ENCODE measurements at places on chromosomes 2 and 18.

- no peak for DNase-seq
Observed at GRCh38 chr18:38023871-38024270, 458.3 kb upstream of the CELF4 start.

DNA sequence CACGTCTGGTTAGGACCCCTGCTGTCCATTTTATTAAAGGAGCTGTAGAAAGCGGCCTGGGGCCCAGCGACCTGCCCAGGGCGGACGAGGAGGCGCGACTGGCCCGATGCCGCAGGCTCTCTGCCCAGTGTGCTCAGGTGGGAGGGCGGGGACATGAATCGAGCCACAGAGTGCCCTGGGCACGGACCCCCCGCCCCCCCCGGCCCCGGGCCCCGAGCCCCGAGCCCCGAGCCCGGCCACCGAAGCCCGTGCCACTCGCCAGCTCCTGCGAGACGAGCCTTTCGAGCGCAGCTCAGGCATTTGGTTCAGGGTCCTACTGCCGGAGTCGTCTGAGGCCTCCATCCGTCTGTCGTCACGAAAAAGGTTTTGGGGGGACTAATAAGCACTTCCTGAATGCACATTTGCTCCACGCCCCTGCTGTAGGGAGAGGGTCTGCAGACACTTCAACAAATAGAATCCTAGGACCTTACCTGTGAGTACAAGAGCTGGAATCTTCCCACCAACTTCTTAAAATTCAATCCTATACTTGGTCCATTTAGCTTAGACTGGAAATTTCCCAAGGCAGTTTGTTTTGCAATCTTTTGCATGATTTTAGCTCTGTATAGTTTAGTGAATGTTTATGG, 602 bp upstream of the ADAM17 start:
- DNase-seq: no peak

GRCh38 chr2:101395545-101396315, 8.4 kb upstream of the CREG2 start:
- no peak for DNase-seq

GRCh38 chr2:114546531-114546930, 104.1 kb downstream of the DPP10 start:
- no peak for DNase-seq

GRCh38 chr2:65021709-65022108, 32.5 kb downstream of the SLC1A4 start:
- no peak for DNase-seq

DNA sequence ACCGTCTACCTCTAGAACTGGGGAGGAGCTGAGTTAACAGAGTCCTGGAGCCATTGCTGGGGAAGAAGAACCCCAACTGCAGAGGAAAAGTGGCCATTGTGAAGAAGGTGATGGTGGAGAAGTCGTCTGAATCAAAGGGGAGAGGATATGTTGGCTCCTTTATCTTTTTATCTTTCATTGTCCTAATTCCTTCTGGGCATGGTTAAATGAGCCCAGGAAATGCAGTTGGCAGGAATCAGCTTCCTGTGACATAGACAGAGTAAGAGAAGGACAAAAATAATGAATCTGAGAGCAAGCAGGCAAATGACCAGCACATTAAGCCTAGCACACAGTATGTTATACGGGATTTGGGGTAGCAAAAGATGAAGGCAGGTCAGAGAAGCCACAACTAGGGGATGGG, 16.0 kb upstream of the ACTR3 start:
- no peak for DNase-seq

DNA sequence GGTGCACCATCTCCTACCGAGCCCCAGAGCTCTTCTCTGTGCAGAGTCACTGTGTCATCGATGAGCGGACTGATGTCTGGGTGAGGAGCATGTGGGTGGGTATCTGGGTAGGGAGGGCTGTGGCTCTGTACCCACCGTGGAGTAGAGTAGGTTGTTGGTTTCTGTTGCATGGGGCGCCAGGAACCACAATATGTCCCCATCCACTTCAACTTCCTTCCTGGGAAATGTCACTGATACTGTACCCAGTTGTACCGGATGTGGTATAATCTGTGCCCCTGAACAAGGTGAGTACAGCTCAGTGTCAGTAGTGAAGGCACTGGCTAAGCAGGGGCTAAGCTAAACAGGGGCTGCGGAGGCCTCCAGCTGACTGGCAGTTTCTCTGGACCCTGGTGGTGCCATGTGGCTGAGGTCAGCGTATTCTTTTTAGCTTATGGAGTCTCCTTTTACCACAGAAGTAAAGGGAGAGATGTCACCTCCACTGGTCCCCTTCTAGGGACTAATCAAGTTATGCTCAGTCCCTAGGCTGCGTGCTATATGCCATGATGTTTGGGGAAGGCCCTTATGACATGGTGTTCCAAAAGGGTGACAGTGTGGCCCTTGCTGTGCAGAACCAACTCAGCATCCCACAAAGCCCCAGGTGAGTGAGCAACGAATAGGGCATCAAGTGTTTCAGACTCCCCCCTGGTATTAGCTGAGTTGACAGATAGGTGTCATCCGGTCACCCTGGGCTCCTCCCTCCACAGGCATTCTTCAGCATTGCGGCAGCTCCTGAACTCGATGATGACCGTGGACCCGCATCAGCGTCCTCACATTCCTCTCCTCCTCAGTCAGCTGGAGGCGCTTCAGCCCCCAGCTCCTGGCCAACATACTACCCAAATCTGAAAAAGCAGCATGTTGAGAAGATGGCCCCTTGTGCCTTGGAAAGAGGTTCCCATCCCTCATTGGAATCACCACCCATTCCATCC, 2.7 kb downstream of the STK16 start:
- no peak for DNase-seq

DNA sequence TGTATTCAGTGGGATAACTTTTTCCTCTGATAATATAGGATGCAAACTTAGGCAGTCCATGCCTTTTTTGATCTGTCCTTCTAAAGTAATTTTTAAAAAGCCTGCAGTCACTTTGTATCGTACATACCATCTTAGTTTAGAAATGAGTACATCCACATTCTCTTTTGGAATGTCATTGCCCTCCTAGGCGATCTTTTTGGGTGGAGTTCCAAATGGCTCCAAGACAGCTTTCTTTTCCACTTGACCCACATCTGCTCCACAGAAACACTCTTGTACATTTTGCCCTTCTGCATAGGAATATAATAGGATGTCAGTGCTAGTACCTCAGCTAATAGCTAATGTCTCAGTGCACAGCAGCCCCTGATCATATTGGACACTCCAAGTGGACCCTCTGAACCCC, 21.8 kb upstream of the HTR2B start:
- DNase-seq: no peak

- DNase-seq: no peak
Observed at GRCh38 chr2:86477349-86477748, 36.2 kb downstream of the KDM3A start.

- DNase-seq: no peak
Observed at GRCh38 chr2:105329197-105329554, 359 bp downstream of the TGFBRAP1 start.

- DNase-seq: no peak
Observed at GRCh38 chr2:128172191-128172590, 81.2 kb downstream of the UGGT1 start.

DNA sequence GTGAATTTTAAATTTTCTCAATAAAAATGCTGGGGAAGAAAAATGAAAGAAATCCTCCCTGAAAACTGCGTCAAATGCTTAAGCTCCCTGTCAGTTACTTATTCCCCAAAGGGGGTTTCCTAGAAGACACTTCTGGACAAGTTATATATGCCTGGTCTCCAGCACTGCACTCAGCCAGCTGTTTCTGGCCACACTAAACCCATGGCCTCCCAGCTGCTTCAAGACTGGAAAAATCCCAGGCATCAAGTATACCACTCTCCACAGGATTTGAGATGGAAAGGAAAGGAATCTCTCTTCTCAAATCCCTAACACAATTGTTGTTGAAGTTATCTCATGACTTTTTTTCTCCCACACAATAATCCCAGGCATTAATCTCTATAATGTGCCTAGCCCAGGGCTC, 245.7 kb downstream of the NBAS start:
- DNase-seq: no peak

DNA sequence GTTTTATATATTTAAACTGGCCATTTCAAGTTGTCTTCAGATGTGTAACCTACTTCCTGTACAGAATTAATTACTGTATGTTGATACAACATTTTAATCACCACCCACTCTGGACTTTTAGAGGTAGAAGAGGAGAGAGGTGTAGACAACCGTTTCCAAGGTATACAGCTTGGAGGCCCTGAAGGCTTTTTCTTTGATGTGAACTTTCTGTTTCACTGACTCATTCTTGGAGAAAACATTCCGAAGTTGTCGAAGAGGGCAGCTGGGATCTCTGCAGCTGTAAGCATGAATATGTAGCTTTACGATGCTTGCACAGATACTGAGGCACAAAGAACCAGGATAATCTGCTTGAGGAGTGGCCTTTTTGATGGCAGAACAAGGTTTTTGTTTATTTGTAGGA, 137.0 kb downstream of the NCKAP5 start:
- no peak for DNase-seq

- DNase-seq: no peak
Observed at GRCh38 chr2:158391361-158391760, 65.2 kb downstream of the CCDC148 start.

DNA sequence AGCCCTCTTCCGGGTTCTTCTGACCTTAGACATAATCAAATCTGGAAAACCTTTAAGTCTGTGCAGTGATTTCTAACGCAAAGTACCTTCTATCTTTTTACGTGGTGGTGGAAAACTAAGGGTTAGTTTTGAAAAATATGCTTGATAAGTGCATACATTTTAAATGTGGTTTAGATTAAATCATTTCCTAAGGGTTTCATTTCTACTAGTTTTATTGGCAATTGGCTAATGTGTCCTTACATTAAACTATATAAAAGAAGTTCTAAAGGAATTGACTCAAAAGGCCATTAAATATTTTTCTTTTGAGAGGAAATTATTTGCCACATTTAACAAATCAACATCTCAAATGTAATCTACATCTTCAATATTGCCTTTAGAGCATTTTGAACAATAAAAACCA, 268.3 kb upstream of the THUMPD2 start:
- no peak for DNase-seq

- DNase-seq: no peak
Observed at GRCh38 chr2:202009019-202009481, 24.6 kb upstream of the FZD7 start.

GRCh38 chr2:14125624-14126293, 506.8 kb upstream of the LRATD1 start:
- DNase-seq: no peak

GRCh38 chr2:197949224-197949623, 144.8 kb downstream of the PLCL1 start:
- no peak for DNase-seq

- DNase-seq: no peak
Observed at GRCh38 chr18:2223449-2223848, 347.9 kb downstream of the METTL4 start.

- DNase-seq: no peak
Observed at GRCh38 chr2:85130407-85130806, 2.8 kb upstream of the TCF7L1 start.

GRCh38 chr2:157221394-157221988, 36.0 kb upstream of the GALNT5 start:
- DNase-seq: no peak

DNA sequence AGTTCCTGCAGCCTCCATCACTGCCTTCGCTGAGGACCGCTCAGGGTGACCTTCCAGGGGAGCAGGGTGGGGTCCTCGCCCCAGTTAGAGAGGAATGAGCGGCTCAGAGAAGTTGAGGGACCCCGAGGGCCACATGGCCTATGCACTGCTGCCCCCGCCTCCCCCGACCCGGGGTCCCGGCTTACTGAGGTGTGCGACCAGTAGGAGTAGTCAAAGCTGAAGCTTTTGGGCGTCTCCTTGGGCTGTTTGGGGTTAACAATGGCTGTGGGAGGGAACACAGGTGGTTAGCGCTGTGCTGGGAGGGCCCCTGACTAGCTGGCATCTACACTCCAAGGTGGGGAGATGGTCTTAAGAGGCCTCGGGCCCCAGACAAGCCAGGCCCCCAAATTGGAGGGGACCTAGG, 31.0 kb downstream of the KIF1A start:
- DNase-seq: no peak

DNA sequence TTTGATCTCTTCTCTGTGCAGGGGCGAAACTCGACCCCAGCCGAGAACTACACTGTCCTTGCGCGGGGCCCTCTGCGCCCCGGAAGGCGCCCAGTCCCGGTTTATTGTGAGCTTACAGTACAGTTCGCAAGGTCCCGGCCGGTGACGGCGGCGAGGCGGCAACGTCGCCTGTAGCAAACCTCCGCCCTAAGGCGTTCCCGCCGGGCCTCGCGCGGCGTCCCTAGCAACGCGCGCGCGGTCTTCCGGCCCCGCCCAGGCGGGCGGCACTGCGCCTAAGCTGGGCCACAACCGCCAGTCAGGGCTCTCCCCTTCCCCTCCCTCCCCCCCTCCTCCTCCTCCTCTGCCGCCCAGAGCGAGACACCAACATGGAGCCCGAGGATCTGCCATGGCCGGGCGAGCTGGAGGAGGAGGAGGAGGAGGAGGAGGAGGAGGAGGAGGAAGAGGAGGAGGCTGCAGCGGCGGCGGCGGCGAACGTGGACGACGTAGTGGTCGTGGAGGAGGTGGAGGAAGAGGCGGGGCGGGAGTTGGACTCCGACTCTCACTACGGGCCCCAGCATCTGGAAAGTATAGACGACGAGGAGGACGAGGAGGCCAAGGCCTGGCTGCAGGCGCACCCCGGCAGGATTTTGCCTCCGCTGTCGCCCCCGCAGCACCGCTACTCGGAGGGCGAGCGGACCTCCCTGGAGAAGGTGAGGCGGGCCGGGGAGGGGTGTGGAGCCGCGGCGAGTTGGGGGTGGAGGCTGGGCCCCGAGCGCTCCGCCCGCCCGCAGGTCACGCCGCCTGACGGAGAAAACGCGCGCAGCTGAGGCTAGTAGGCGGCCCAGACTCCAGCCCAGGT, at the start of gene ALMS1:
TSS of gene ALMS1 (plus strand) at position 333 of the 838 bp plus-strand sequence. CDS start at position 366, 33 bp downstream.
- DNase-seq: peak; percentile 45

GRCh38 chr2:102025583-102026267, 34.0 kb downstream of the IL1R2 start:
- no peak for DNase-seq

DNA sequence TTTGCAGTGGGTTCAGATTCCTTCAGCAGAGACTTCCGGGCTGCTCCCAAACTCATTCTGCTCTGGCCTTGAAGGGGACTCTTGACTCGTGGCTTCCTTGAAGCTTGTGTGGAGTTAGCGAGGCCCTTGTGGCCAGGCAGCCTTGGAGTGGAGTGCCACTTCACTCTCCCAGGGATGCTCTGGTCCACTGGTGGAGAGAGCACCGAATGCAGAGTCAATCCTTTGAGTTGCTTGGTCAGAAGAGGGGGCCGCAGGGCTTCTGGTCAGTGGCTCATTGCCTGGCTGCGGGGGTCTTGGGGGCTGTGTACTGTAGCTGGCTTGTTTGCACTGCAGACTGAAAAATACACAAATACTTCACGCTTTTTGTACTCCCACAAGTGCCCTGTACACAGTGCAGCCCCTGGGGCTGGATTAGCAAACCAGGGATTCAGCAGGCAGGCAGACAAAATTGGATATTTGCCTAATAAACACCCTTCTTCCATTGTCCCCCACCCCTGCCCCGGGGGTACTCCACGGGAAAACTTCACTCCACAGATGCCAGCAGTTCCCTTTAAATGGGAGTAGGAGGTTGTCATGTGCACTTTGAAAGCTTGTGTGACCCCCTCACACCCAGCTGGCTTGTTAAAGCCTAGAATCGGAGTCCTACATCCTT, 3.2 kb downstream of the GLI2 start:
- DNase-seq: no peak

Measured in cerebellar nuclear complex (tissue), 1 donor.